ENCODE measurements at places on chromosomes 2 and 18.

DNA sequence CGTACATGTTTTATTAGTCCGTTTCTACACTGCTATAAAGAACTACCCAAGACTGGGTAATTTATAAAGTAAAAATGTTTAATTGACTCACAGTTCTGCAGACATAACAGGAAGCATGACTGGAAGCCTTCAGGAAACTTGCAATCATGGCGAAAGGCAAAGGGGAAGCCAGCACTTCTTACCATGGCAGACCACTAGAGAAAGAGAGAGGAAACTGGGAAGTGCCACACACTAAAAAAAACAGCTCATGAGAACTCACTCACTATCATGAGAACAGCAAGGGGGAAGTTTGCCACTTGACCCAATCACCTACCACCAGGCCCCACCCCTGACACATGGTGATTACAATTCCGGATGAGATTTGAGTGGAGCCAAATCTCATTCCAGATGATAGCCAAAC, 466.2 kb downstream of the IRS1 start:
- DNase-seq: no peak

DNA sequence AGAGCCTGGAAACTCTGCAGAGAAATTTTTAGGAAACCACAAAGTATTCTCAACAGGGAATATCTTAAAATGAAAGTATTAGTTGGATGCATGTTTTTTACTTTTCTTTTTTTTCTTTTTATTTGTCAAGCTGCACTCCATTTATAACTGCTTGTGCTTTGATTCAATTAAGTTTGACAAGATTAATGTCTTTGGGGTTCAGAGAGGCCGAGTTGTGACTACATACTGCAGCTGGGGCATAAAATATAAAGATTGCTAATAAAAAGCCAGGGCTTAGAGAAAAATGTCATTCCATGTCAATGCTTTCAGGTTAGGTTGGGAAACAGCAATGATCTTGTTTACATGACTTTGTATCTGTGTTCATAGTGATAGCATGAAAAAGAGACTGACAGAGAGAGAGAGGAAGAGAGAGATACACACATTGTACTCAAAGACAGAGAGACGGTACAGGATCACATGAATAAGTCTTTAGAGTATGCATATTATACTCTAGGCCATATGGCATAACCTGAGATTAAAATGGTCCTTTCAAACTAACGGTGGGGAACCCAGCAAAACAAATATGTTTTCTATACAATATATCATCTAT, 1022.3 kb upstream of the CNTNAP5 start:
- no peak for DNase-seq

- no peak for DNase-seq
These were observed 55.3 kb downstream of the C2orf76 start for GRCh38 chr2:119311371-119311770.

GRCh38 chr2:69955029-69955428, 6.4 kb downstream of the ASPRV1 start:
- no peak for DNase-seq

- no peak for DNase-seq
These were observed 148.1 kb downstream of the GALNT14 start for GRCh38 chr2:30990176-30990575.

- DNase-seq: no peak
These were observed 258.3 kb downstream of the MBD5 start for GRCh38 chr2:148279216-148279615.

DNA sequence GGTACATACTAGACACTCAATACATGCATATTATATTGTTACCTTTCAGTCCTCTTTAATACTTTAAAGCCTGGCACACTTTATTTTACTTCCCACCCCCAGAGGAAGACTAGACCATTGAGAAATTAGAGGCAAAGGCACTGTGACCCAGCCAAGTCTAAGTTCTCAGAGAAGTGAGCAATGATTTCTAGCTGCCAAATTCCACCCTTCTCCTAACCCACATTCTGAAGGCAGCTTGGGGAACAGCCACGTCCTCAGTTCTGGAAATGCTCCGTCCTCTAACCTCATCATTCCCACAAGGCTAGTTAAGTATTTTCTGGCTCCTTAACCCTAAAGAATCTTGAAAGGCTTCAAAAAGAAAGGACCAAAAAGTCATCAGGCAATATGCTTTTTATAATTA, 86.6 kb downstream of the COL5A2 start:
- no peak for DNase-seq

- DNase-seq: no peak
These were observed 242.6 kb upstream of the TCF4 start for GRCh38 chr18:55830544-55830943.

DNA sequence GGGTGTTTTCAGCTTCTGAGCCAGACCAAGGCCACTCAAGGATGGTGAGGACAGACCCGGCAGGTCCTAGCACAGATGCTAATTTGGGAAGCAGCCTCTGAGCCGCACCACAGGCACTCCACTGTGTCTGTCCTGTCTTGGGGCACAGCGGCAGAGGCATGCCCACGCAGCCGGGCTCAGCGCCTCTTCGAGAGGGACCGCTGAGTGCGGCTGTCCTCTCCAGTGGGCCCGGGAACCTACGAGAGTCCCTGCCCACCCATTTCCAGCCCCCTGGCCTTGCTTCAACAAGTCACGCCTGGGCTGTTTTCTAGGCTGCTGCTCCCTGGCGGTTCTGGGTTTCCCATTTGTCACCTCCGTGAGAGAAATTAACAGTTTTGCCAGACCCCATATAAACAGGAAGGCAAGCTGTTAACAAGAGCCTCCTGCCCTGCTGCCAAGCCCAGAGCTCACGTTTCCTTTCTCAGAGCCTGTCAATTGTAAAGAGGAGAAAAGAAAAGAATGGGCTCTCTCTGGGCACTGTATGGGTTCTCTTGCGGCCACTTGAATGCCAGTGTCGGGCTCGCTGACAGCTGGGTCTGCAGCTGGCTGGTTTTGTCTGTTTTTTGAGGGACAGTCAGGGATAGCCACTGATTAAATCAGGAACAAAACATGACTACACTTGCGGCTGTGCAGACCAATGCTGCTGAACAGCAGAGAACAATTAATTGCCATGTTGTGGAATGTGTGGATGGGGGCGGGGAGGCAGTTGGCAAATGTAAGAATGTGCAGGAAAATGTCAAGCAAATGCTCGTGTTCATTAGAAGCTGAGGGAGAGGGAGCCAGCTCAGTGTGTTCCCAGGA, 30.6 kb downstream of the TMEM17 start:
- DNase-seq: no peak

GRCh38 chr2:68637047-68637446, 6.3 kb upstream of the PROKR1 start:
- DNase-seq: no peak

GRCh38 chr18:76161983-76162382, 333.1 kb downstream of the ZNF516 start:
- no peak for DNase-seq

DNA sequence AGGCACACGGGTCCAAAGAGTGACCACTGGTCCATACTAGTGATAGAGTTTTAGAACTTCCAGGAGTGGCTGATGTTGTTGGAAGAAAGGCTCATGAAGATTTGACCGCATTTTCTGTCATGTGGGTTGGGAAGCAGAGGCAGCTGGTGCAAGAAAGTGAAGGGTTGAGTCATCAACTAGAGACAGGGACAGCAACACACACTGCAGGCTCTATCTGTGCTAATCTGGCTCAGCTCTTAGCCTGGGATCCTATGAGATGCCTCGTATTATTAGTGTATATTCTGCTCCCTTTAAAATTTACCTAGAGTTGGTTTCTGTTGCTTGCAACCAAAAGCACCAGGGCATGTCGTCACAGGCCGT, 2.5 kb upstream of the SH3RF3 start:
- DNase-seq: no peak

DNA sequence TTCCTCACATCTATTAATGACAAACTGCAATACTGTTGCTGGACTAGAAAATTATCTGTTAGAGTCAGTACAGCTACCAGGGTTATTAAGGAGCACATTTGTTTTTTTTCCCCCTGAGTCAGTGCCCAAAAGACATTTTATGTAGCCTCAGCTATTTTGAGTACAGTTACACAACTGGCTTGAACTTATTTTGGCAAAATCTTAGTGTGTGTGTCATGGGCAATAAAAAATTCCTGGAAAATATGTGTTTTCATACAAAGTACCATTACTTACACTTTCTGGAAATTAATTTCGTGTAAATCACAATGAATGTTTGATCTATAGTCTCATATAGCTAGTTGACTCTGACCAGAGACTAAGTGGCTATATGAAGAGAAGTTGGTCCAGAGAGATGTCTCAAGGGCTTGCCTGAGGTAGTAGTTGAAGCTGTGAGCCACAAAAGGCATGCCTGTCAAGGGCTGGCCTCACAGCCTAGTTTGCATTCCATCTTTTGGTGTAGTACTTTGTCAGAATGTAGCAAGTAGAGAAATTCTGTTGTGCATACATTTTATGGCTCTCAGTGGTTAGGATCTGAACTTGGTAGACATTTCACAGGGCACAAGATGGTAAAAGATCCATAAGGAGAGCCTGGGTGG, 283.4 kb downstream of the MTX2 start:
- DNase-seq: no peak

DNA sequence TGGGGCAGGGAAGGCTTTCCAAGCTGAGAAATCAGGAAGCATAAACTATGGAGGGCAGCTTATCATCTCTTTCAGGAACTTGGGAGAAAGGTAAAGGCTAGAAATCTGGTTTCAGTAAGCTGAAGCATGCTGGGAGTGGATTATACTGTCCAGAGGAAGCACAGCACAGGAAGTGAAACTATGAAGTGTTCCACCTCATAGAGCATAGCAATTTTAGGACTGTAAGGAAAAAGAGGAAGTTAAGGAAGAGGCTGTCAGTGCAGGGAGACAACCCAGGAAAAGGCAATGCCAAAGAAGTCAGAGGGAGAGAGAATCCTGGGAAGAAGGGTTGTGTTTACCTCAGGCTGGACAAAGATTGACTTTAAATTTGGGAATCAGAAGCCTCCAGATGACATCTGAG, 51.9 kb downstream of the EFEMP1 start:
- DNase-seq: no peak

DNA sequence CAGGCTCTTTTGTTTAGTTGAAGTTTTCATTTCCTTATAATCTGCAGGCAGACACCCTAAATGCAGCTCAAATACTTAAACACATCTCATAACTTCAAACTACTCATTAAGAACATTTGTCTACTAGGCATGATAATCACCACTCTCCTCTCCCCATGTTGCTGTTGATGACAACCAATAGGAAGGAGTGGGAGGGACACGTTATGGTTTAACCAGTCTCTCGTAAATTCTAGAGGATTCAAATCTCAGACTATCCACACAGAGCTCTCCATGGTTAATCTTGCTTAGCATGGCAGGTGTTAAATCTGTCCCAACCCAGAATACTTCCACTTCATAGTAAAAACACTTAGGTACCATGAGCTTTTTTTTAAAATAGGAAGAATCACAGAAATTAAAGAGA, 127.4 kb upstream of the AQP4 start:
- no peak for DNase-seq

DNA sequence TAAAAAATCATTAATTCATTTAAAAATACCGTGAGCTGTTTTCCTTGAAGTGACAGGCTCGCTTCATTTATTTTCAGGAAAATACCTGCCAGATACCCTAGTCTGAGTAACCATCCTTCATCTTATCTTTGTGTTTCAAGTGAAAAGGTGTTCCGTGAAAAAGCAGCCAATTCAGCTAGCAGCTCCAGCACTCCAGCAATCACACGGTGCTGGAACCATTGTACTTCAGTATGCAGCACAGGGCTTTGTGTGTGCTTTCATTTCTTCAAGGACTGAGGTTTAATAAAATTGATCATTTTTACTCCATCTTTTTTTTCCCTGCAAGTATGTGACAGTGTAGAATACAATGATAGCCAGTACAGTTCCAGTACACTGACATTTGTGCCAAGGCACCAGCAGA, 39.1 kb upstream of the PGAP1 start:
- DNase-seq: no peak

GRCh38 chr2:182038576-182038975, 52.9 kb downstream of the PPP1R1C start:
- no peak for DNase-seq

GRCh38 chr2:241072151-241072550, 29.9 kb downstream of the MTERF4 start:
- no peak for DNase-seq

DNA sequence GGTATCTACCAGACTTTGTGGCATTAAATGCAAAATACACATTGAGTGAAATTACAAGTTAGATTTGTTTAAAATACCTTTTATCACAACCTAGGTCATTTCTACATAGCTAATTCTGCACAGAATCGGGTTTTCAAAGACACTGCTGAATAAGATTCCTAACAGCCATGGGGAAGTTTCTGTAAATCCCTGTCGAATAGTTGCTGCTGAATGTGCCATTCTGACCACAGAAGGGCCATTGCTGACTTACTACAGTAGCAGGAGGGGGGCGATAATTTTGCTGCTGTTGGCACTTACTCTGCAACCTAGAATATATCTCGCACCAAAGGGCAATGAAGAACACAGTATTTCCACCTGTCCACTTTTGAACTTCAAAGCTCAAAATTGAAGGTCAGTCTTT, 232.8 kb downstream of the TCF4 start:
- no peak for DNase-seq

DNA sequence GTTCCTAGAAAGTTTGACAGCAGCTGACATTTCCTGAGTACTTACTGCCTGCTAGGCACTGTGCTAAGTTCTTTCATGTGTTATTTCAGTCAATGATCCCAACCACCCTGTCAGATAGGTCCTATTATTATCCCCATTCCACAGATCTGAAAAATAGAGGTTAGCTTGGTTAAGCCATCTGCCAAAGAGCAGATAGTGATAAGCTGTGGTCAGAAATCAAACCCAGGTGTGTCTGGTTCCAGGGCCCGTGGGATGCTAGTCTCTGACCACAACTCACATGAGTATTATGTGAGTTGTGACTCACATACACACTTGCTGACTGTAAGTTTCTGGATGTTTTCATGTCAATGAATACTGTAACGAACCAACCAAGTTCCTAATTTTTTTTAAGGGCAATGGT, 132.0 kb upstream of the APCDD1 start:
- no peak for DNase-seq

- no peak for DNase-seq
These were observed 131.1 kb downstream of the FMNL2 start for GRCh38 chr2:152466041-152466440.

- DNase-seq: no peak
These were observed 67.4 kb downstream of the TXNL1 start for GRCh38 chr18:56570978-56571377.

DNA sequence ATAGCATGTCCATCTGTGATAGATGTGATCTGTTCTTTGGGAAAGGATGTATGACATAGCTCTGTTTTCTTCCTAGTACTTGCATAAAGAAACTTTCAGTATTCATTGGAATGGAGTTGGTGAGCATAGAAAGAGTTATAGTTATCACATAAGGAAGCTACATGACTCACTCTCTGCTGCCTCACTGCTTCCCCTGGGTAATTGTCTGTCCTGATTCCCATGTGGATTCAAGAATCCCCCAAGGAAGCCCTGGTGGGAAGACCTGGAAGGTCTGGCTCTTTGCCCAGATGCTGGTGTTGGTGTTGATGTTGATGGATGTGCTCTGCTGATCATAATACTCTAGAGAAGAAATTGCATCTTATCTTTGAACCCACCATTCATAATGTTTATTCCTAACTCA, 60.6 kb downstream of the PTPN4 start:
- no peak for DNase-seq

DNA sequence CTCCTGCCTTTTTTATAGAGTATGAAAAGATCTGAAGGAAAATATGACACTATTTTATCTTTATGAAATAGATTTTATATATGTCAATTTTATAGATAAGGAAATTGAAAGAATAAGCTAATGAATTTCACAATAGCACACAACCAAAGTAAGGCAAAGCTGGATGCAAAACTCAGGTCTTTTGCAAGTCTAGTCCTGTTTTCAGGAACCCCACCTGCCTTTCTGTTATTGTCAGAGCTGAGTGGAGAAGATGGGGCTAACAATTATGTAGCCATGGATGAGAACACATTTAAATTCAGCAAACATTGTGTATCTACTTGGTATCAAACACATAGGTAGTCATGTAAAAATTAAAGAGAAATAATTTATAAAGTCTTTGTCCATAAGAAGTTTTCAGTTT, 161.5 kb upstream of the ZEB2 start:
- no peak for DNase-seq
